ENCODE measurements at places on chromosomes 4 and X. TPM values are rescaled to one million over a fixed set of nuclear protein-coding genes. Genes with fewer than 3 reads are reported as not detected.

CC2D2A gene
- 4.0 TPM for total RNA-seq

TNIP3 gene
- not detected for total RNA-seq

SPON2 gene
- 5.2 TPM for total RNA-seq

- no peaks in the 10 kb centered on the region for H3K36me3 ChIP-seq
- H3K27me3 ChIP-seq, result no peaks in the 10 kb centered on the region
- H3K4me3 ChIP-seq, result no peak overlapping the region
- H3K4me1 ChIP-seq, result no peaks in the 10 kb centered on the region
- no peak for DNase-seq
- no peak overlapping the region for H3K27ac ChIP-seq
Measured at GRCh38 chrX:143466130-143466529, 51.1 kb downstream of the SPANXN3 start.

- H3K4me1 ChIP-seq, result no peaks in the 10 kb centered on the region
- no peak overlapping the region for H3K27ac ChIP-seq
- H3K4me3 ChIP-seq, result no peak overlapping the region
- no peaks in the 10 kb centered on the region for H3K36me3 ChIP-seq
Measured at GRCh38 chr4:85907001-85907400, 432.1 kb downstream of the ARHGAP24 start.

DNA sequence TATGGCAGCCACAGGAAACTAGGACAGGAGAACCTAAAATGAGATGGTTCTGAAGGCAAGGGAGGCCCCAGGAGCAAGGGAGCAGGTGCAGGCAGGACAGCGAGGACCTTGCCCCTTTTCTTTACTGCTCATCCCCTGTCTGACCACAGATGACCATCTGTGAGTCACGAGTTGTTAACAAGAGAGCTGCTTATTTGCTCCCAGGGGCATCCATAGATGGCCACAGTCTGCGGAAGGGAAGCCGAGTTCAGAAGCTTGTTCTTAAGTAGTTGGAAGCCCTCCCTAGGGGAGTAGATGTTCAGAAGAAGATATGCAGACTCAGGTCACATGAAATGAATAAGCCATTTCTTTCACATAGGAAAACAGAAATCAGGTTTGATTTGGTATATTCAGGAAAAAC lies 69.4 kb downstream of the EVC2 start:
- H3K27me3 ChIP-seq, result no peaks in the 10 kb centered on the region
- no peaks in the 10 kb centered on the region for H3K36me3 ChIP-seq
- no peak overlapping the region for H3K4me3 ChIP-seq
- no peaks in the 10 kb centered on the region for H3K4me1 ChIP-seq
- H3K27ac ChIP-seq, result no peak overlapping the region

DNA sequence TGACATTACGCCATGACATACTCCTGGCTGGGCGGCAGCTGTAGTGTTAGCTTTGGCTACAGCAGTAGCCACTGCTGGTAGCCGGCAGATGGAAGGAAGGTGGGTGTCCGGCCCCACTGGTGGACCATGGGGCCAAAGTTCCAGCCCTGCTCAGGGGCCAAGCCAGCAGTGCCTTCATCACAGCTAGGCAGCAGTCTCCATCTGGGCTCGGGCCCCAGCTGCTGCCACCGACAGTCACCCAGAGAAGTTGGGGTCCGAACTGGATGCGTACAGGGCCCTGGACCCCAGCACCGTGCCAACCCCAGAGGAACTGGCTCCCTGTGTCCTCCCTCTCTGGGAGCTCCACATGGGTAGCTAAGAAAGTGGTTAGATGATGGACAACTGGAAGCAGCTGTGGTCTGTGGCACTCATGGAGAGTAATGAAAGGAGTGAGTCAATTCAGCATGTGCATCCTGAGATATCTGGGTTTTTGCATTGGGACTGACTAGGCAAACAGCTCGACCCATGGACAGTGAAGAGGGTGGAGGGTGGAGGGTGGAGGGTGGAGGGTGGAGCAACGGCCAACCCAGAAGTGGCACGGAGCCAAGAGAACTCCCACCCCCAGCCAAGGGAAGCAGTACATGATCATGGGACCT lies 366.6 kb upstream of the GRIA3 start:
- H3K27ac ChIP-seq, result no peak overlapping the region
- H3K36me3 ChIP-seq, result no peaks in the 10 kb centered on the region
- no peak for DNase-seq
- H3K4me1 ChIP-seq, result no peaks in the 10 kb centered on the region

DNA sequence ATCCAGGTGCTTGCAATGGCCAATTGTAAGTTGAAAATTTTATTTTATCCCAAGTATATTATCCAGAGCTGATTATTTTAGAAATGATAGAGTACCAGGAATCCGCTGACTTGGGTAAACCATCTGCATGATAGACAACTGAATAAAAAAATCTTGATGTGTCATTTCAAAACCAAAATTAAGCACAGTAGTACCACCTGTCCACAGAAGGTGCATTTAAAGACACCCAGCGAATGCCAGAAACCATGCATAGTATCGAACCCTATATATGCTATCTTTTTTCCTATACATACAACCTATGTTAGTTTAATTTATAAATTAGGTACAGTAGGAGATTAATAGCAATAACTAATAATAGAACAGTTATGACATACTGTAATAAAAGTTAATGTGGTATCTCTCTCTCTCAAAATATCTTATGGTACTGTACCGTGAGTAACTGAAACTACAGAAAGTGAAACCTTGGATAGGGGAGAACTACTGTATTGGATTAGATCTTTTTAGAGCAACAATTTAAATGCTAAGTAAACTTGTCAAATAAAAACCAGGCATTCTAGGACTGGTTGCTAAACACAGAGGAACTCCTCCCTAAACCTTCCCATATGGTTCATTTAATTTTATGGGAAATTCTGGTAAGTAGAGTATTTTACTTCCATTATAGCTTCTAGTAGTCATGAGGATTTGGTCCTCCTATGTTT lies 6.2 kb downstream of the NEIL3 start:
- no peaks in the 10 kb centered on the region for H3K27me3 ChIP-seq
- DNase-seq, result no peak
- H3K4me1 ChIP-seq, result no peaks in the 10 kb centered on the region
- H3K4me3 ChIP-seq, result no peak overlapping the region
